ENCODE measurements at places on chromosomes 6 and 20. TPM values are rescaled to one million over a fixed set of nuclear protein-coding genes. Genes with fewer than 3 reads are reported as not detected.
A peak's percentile ranks its signal among the peaks of the same experiment; 100 is the strongest.

DNA sequence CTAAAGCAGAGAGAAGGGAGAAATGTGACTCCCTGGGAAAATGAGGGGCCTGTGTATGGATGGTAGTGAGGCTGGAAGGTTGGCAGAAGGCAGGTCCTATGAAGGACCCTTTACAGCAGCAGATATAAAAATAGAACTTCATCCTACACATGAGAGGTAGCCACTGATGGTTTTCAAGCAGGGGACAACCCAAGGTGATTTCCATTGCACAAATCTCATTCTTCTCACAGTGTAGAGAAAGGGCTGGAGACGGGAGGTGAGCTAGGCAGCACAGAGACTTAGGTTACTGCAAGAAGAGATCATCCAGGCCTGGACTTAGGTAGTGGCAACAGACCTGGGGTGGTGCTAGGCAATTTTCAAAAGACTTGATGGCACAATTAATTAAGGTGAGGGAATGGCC, 30.7 kb downstream of the TRAM2 start:
- no peak for DNase-seq

GRCh38 chr6:14277405-14277930, 159.9 kb downstream of the CD83 start:
- DNase-seq: no peak

DNA sequence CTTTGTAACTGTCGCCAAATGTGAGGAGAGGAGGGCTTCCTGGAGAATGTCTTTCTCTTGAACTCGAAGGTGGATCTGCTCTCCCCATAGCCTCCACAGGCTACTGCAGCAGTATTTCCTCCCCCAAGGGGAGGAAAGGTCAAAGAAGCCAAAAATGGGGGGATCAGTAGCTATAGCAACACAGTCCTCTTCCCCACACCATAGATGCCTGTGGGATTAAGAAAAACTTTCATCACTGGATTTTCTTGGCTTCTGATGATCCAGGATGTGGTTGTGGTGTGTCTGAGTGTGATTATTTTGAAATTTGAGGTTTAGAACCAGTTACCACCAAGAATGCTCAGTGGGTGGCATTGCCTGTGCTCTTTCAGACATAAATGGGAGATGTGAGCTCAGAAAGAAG, 140.1 kb upstream of the SPACA1 start:
- DNase-seq: no peak

DNA sequence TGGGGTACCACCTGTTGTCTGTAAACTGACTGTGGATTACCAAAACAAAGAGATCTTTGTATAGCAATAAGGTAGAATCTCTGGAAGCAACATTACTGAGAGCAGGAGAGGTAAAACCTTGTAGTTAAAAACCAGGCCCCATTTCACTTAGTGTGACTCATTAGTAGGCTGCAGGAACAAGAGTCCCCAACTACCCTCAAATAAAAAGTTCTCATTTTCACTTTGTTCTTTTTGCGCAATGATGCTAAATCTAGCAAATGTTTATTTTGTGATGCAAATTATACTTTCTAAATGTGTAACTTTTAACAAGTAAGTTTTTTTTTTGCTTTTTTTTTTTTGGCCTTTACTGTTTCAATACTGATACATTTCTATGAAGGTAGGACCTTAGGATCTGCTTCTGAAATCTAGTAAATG, 67.1 kb downstream of the ESF1 start:
- DNase-seq: no peak

DNA sequence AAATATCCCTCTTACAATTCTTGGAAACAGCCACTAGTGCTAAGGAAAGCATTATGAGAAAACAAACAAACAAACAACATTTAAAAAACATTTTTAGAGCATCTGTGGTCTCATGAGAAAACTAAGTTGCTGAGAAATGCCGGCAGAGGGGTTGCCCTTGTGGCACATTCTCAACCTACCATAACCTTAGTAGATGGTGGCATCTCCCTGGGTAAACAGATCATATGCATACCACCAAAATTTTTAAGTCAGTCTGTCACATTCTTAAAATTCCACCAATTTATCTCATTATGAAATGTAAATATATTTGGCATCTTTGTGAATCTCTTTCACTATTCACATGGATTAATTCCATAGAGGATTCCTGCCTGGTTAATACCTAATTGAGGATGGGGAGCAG, 575.7 kb upstream of the MARCKS start:
- DNase-seq: no peak

L3MBTL3 gene
- total RNA-seq: 38.8 TPM

- DNase-seq: no peak
Observed at GRCh38 chr6:14197118-14197517, 79.5 kb downstream of the CD83 start.

ARMH2 gene
- not detected for total RNA-seq

HSPA12B gene
- total RNA-seq: 1.7 TPM

GRCh38 chr6:105767541-105767940, 318.6 kb upstream of the PRDM1 start:
- DNase-seq: no peak

GRCh38 chr6:30840084-30840934, 44.0 kb upstream of the DDR1 start:
- DNase-seq: no peak

DNA sequence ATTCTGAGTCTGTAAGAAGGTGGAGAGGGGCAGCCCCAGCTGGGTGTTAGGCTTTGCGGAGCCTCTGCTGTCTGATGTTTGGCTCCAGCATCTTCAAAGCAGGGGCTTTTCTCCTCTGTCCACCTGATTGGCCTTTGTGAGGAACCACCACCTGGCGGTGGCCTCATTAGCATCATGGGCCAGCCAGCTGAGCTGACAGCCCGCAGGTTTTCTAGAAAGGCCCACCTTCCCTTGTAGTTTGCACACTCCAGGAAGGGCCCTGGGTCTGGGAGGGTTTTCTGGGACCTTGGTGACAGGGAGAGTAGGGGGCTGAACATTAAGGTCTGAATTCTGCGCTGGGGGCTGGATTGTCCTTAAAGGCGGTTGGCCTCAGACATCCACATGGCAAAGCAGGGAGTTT, 11.6 kb downstream of the IGF2R start:
- no peak for DNase-seq

DNA sequence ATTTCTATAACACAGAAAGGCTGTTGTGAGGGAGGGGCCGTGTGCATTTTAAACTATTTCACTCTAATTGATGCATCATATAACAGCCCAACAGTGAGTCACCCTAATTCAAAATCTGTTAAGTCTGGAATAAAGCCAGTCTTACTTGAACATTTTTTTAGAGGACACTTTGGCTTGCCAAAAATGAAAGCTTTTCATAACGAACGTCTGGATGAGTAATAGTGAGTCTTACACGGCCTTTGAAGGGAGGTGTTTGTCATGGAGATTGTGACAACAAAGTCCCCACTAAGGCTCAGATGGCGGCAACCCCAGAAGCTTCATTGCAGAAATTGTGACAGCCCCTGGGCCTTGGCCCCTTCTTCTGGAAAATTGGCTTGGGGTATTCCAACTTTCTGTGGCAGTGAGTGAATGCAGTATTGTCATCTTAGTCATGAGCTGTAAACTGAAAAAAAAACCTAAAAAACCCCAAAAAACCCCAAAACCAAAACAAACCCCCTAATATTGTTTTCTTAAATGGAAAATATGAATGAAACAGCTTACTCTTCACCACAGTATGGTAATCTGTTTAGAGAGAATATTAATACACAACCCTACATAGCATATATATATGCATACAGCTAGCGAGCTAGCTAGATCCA, 92.6 kb upstream of the CLDN20 start:
- DNase-seq: peak; percentile 68

GRCh38 chr6:158518191-158519127, 41.4 kb upstream of the TMEM181 start:
- peak; percentile 45 for DNase-seq
